Activated CD4-positive, alpha-beta T cell treated with anti-CD3 and anti-CD28 coated beads for 1 hour (primary cell): ENCODE measurements at places on chromosomes 2 and 18.

GRCh38 chr2:46236006-46236875 is 61.0 kb upstream of the EPAS1 start:
- DNase-seq = no peak

DNA sequence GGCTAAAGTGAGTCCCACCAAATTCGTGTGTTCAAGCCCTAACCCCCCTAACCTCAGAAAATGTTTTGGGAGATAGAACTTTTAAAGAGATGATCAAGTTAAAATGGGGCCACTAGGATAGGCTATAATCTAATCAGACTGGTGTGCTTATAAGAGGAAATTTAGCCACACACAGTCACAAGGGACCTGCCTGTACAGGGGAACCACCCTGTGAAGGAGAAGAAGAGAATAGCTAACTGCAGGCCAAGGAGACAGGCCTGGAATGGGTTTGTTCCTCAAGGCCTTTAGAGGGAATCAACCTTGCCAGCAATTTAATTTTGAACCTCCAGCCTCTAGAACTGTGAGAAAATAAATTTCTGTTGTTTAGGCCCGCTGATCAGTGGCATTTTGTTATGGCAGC is 36.0 kb upstream of the TANK start:
- DNase-seq = no peak

GRCh38 chr18:24922491-24922890 is 429.5 kb downstream of the ZNF521 start:
- no peak for DNase-seq

DNA sequence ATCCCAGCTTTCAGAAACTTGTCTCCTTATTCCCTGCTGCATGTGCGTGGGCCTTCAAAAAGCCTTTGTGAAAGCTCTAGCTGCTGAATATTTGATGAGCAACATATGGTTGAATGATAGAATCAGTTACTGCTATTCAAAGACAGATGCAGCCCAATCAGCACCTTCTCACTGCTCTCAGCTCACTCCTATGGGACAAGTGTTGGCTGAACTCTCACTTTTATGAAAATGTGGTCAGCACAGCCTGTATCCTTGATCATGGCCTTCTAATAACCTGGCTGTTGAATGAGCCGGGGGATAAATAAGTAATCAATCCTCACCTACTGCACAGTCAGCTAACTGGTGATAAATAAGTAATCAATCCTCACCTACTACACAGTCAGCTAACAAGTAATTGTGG is 103.2 kb downstream of the PIEZO2 start:
- DNase-seq = no peak

GRCh38 chr2:177056481-177056929 is 156.1 kb upstream of the HNRNPA3 start:
- DNase-seq = no peak

- DNase-seq = no peak
Observed at GRCh38 chr18:34354351-34354750, 129.6 kb upstream of the NOL4 start.

GRCh38 chr18:50080932-50081560 is 113.9 kb downstream of the MYO5B start:
- no peak for DNase-seq

- no peak for DNase-seq
Observed at GRCh38 chr2:168816369-168816768, 13.9 kb downstream of the NOSTRIN start.

GRCh38 chr2:98736464-98736889 is 5.5 kb upstream of the MGAT4A start:
- DNase-seq = no peak

DNA sequence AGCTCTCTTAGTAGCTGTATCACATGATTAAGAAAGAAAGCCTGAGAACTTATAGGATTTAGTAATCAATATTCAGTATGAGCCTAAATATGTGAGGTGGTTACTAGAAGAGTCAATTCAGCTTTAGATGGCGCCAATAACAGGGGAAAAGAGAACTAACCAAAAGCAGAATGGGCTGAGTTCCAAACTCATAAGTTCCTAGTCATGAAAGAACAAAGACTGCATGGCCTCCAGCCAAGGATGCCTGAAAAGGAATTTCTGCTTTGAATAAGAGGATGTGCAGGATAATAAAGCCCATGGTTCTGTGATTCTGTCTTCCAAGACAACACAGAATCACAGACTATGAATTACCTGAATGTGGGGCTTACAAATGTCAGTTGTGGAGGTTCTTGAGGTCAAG is 196.5 kb downstream of the SATB2 start:
- no peak for DNase-seq

DNA sequence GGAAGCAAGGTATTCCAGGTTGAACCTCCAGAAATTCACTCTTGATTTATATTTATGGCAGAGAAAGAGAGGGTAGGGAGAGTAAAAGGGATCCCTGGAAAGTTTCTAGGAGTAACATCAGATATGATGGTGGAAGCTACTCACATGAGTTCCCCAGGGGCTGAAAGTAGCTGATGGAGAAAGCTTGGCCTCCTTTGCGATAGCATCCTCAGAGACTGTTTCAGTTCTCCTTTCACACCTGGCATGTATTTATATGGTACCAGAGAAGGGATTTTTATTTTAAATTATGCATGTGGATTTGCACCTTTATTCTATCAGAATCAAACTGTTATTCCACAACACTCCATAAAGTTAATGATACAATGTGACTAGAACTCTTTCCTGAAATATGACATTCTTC is 126.3 kb upstream of the OSR1 start:
- no peak for DNase-seq

GRCh38 chr2:135948642-135949355 is 36.6 kb downstream of the DARS1 start:
- DNase-seq = no peak

GRCh38 chr2:63283273-63283672 is 232.6 kb downstream of the OTX1 start:
- no peak for DNase-seq

- no peak for DNase-seq
Observed at GRCh38 chr2:160490733-160491685, 2.6 kb downstream of the RBMS1 start.
